ENCODE measurements at places on chromosomes 2 and 18. TPM values are rescaled to one million over a fixed set of nuclear protein-coding genes. Genes with fewer than 3 reads are reported as not detected.

- no peak for DNase-seq
Measured at GRCh38 chr2:215654148-215654819, 218.4 kb upstream of the FN1 start.

- no peak for DNase-seq
Measured at GRCh38 chr2:200040831-200041230, 85.4 kb downstream of the MAIP1 start.

GRCh38 chr18:73613706-73614340, 533.8 kb downstream of the FBXO15 start:
- DNase-seq, result no peak

DNA sequence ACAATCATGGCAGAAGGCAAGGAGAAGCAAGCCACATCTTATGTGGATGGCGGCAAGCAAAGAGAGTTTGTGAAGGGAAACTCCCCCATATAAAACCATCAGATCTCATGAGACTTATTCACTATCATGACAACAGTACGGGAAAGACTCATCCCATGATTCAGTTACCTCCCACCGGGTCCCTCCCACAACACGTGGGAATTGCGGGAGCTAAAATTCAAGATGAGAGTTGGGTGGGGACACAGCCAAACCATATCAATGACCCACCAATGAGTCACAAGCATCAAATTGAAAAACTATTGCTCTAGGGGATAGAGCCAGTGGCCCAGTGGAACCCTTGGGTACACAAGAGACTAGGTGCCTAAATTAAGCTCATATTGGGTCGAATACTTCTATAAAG, 157.4 kb downstream of the FBXO15 start:
- DNase-seq, result no peak

GRCh38 chr2:65204461-65205210, 23.0 kb upstream of the ACTR2 start:
- DNase-seq, result no peak

- no peak for DNase-seq
Measured at GRCh38 chr2:17600556-17601204, 60.2 kb downstream of the VSNL1 start.

DNA sequence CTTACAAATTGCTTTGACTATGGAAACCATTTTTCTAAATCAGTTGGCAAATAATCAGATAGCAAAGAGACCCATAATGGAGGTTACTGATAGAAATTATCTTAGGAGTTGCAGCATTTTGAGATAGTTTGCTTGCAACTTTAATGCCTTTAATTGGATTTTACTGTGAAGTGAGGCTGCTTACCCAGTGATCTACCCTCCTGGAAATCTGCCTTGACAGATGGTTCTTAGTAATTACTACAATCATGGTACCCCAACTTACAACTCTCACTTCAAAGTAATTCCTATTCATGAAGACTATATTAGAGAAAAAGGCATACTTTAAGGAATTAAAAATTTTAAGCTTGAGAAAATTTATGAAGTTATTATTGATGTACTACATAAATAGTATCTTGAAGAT, 1288.6 kb upstream of the CDH2 start:
- DNase-seq, result no peak

GRCh38 chr18:24799720-24800119, 339.3 kb downstream of the HRH4 start:
- no peak for DNase-seq

GRCh38 chr2:204228169-204228886, 291.8 kb downstream of the ICOS start:
- no peak for DNase-seq

GRCh38 chr18:25873833-25874232, 216.6 kb downstream of the SS18 start:
- DNase-seq, result no peak

DNA sequence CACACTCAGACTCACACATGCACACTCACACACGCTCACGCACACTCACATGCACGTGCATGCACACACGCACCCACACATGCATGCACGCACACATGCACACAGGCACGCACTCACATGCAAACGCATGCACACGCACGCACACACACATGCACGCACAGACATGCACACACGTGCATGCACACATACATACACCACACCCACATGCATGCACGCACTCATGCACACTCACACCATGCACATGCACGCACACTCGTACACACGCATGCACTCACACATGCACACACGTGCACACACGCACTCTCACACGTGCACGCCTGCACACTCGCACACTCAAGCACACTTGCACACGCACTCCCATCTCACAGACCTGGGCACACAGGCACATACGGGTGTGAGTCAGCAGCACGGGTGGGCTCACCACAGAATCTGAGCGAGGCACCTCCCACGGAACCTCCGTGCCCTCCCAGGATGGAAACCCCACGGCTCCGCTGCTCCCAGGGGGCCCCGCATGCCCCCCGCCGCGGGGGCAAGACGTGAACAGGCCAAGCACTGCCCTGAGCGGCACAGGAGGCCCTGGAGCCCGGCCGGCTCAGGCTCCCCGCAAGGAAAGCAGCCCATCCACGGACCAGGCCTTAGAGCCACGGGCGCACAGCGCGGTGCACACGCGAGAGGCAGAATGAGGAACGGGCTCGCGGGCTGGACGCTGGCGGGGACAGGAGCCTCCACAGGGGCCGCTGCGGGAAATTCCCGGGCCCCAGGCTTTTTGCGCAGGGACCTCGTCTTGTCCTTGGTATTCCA, 8.4 kb upstream of the KCNG2 start:
- no peak for DNase-seq

DNAH6 gene
- not detected for total RNA-seq

NLRC4 gene
- not detected for total RNA-seq

ABHD1 gene
- total RNA-seq, result 0.78 TPM
